Activated T-cell treated with anti-CD3 and anti-CD28 coated beads, Interleukin-2, amount 50 U/mL, for 4 hours (primary cell): ENCODE measurements at places on chromosomes 2 and 18. TPM values are rescaled to one million over a fixed set of nuclear protein-coding genes. Genes with fewer than 3 reads are reported as not detected.

POMC gene
- total RNA-seq: 5.2 TPM

MAP4K4 gene
- 36.9 TPM for total RNA-seq

- DNase-seq: no peak
These were observed 116.6 kb downstream of the SRBD1 start for GRCh38 chr2:45494275-45494977.

- DNase-seq: no peak
These were observed 46.8 kb downstream of the PIK3C3 start for GRCh38 chr18:42001801-42002200.

- no peak for DNase-seq
These were observed 69.5 kb upstream of the HDAC4 start for GRCh38 chr2:239470151-239470900.

DNA sequence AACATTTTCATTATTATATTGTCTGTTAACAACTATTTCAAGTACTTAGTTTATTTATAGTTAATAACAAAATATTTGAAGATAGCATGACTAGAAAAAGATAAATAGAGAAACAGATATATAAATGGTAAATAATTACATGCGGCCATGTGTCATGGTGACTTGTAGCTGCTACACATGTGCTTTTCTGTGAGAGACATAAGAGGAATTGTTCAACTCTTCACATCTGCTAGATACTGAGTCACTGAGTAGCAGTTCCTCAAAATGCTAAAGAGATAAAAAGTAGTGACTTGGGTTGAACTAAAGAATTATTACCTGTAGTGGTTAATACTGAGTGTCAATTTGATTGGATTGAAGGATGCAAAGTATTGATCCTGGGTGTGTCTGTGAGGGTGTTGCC, 37.5 kb upstream of the SCN9A start:
- DNase-seq: no peak

GRCh38 chr2:3041841-3042600, 335.6 kb downstream of the EIPR1 start:
- no peak for DNase-seq

- no peak for DNase-seq
These were observed 36.0 kb downstream of the PCBP1 start for GRCh38 chr2:70123051-70123828.

DNA sequence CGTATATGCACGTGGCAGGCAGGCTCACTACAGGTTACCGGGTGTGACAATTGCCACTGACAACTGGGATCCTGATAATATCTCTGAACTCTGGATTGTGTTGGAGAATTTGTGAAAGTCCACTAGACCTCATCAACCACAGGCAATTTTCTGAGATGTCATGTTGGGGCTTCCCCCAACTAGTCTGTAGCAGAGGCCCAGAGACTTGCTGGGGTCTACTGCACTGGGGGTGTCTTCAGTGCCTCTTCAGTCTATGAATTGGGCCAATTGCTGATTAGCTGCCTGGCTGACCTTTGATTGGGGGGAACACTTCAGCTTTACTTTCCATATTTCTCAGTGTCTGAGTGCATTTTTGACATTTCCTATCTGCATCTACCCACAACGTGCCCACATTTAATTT, 201.5 kb downstream of the MTX2 start:
- DNase-seq: no peak
